ENCODE measurements at places on chromosomes 16 and 17.

DNA sequence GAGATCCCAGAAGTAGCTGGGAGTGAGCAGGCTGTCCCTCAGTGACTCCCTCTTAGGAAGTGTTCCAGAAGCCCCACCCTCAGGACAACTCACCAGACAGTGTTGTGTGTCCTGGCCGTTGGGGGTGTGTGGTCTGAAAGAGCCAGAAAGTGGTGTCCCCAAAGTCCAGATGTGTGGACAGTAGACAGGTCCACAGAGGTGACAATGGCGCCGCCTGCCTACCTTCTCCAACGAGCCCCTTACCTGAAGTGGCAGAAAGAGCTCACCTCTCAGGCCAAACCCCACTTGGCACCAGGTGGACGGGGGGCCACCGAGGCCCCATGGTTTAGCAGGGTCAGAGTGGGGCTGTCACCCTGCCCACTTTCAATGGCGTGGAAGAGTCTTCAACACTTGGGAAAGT lies 19.9 kb downstream of the C17orf100 start:
- no peak for DNase-seq

GRCh38 chr16:87395181-87395842 lies 3.2 kb downstream of the MAP1LC3B start:
- DNase-seq = no peak

GRCh38 chr17:48825446-48826381 lies 5.1 kb upstream of the CALCOCO2 start:
- DNase-seq = peak; percentile 40

- no peak for DNase-seq
Measured at GRCh38 chr17:67388986-67389385, 11.9 kb downstream of the PITPNC1 start.

DNA sequence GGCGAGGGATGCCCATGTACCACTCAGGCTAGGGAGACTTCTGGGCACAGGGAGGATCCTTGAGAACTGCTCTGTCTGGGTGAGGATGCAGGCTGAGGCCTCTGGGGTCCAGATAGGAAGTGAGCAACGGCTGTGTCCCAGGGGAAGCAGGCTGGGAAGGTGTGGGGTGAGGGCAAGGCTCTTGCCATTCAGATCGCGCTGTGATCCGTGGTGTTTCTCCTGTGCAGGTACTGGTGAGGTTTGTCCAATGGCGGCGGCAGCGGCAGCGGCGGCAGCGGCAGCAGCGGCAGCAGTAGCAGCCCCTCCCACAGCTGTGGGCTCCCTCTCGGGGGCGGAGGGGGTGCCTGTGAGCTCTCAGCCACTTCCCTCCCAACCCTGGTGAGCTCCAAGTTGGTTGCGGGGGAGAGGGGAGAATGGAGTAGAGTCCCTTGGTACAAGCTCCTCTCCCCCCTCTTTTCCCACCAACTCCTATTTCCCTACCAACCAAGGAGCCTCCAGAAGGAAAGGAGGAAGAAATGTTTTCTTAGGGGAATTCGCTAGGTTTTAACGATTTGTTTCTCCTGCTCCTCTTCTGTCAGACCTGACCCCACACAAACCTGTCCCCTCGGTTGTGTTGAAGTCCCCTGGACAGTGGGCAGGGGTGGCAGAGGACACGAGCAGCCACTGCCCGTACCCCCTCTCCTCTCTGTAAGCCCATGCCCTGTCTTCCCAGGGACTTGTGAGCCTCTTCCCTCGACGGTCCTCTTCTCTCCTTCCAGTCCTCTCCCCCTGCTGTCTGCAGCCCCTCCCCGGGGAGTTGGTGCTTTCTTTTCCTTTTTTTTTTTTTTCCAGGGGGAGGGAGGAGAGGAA lies 1.9 kb upstream of the PRRT2 start:
- no peak for DNase-seq

DNA sequence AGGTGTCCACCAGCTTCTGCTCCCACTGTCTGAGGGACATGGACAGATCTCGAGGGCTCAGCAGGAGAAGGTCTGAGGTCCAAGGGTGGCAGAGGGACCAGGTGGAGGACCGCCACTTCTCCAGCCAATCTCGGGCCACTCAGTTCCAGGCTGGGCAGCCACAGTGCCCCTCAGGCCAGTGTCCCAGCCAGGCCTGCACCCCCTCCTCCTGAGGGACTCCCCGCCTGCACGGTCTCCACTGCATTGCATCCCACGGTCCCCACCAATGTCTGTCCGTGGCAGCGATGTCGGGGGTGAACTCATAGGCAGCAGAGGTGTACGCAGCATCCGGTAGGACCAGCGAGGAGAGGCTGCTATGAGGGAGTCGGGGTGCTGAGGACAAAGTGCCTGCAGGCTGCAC lies 64.2 kb upstream of the DOC2B start:
- DNase-seq = no peak

DNA sequence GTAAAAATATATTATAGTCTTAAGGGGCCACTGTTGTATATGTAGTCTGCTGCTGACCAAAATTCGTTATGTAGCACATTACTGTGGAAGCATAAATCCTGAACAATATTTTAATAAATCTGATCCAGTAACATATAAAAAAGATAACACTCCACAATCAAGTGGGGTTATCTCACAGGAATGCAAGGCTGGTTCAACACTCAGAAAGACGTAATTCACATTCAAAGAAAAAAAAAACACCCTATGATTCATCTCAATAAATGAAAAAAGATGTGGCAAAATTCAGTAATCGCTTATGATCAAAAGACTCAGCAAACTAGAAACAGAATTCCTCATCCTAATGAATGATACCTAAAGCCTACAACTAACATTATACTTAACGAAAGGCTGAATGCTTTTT lies 47.8 kb downstream of the CREBBP start:
- no peak for DNase-seq

DNA sequence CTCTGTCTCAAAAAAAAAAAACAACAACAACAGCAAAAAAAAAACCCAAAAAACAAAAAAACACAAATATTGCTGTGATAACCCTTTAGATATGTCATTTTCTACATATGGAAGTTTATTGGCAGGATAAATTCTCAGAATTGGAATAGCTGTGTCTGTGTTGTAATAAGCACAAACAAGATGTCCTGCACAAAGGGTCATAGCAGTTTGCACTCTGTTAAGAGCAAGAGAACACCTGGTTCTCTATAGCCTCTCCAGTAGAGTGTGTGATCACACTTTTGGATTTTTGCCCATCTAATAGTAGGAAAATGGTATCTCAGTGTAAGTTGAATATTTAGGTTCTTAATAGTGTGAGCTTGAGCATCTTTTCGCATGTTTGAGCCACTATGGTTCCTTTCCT lies 60.4 kb downstream of the USP43 start:
- no peak for DNase-seq

- DNase-seq = no peak
Measured at GRCh38 chr17:36752096-36752888, 150.9 kb downstream of the MRM1 start.

DNA sequence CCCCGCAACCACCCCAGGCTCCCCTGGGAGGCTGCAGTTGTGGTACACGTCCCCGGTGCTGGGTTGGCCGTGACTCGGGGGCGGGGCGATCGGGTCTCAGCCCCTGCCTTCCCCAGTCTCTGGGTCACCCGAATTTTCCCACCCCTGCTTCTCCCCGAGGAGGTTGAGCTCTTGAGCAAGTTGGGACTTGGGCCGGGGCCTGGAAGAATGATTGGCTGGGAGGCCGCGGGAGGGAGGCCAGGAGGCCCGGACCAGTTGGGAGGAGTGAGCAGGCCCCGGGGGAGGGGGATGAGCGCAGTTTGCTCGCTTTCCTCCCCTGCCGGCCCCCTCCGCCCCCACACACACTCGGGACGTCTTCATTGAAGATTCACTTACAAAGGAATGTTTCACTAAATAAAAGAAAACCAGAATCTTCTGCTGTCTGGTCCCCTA lies 4.5 kb upstream of the HEXIM1 start:
- peak; percentile 39 for DNase-seq

- no peak for DNase-seq
Measured at GRCh38 chr16:55559933-55560516, 6.5 kb upstream of the CAPNS2 start.

- no peak for DNase-seq
Measured at GRCh38 chr17:7010523-7010922, 1.9 kb upstream of the RNASEK start.

DNA sequence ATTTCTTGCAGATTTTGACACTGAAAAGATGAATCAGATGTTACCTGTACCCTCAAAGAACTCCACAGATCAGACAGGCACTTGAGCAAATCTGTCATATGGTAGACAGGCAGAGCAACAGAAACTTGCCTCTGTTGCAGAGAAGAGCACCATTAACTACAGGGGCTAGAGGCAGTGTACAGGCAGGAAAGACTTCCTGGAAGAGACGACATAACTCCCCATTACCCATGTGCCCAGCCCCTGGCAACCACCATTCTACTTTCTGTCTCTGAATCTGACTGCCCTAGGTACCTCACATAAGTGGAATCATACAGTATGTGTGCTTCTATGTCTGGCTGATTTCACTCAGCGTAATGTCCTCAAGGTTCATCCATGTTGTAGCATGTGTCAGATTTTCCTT lies 15.5 kb downstream of the GFOD2 start:
- DNase-seq = no peak

DNA sequence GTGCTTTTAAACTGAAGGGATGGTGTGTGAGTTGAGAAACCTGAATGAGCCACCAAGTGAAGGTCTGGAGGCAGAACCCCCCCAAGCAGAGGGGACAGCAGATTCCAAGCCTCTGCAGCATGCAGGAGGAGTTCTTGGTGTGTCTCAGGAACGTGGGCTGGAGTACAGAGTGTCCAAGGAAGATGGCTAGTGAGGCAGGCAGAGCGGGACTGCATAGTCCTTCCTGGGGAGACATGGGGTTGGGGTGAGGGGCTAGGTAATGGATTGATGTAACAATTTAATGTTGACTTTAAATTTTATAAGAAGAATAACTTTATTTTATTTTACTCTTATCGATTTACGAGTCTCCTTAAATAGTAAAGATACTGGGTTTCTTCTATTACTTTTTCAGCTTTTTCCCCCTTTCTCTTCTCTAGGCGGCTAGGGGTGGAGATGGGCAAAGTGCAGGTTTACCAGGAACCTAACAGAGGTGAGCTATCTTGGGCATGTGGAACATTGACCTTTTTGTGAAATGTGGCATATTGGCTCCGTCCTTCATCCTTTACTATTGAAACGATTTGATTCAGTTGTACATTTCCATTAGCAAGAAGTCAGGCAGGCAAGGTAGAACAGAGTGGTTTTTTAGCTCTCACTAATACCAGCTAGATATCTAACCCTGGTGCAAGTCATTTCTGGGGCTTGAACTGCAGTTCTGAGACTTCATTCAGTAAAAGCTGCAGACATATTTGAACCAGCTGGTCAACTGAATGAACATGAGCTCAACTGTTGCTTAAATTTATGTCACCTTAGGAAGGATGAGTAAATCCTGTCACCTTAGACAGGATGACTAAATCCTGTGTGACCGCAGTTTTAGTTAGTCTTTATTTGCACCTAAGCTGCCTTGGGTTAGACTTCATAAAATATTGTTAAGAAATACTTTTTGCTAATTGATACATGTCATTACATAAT lies 9.2 kb downstream of the PRPSAP2 start:
- no peak for DNase-seq

GRCh38 chr17:55067697-55068439 lies 99.3 kb downstream of the STXBP4 start:
- no peak for DNase-seq

GRCh38 chr17:29245401-29245800 lies 1.3 kb upstream of the CRYBA1 start:
- no peak for DNase-seq

DNA sequence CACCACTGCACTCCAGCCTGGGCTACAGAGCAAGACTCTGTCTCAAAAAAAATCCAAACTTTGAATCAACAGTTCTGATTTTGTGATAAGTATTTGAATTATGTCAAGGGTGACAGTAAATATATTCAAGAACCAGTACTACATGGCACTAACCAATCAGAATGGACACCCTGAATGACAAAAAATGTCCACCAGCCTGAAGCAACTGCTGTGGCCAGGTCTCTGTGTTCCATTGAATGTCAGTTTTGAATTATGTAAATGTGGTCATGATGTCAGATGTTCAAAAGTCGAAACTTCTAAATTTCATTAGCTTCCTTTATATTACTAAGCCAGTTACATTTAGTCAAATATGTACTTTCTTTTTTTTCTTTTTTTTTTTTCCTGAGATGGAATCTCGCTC lies 15.4 kb upstream of the ATXN1L start:
- no peak for DNase-seq

DNA sequence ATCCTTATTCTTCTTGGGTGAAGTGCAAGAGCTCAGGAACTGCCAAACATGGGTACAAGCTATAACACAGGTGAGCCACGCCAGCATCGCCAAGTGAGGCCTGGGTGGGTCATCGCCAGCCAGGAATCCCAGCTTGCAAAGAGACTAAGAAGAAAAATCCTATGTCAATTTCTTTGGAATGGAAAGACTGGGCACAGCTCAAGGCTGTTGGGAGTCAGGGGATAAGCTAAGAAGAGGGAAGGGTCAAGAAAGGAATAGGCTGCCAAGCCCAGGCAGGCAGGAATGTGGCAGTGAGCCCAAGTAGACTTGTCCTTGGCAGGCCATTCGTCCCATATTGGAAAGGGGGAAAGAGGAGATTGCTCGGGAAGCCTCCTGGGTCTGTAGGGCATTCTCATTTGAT lies 191.4 kb upstream of the CDH5 start:
- DNase-seq = no peak

DNA sequence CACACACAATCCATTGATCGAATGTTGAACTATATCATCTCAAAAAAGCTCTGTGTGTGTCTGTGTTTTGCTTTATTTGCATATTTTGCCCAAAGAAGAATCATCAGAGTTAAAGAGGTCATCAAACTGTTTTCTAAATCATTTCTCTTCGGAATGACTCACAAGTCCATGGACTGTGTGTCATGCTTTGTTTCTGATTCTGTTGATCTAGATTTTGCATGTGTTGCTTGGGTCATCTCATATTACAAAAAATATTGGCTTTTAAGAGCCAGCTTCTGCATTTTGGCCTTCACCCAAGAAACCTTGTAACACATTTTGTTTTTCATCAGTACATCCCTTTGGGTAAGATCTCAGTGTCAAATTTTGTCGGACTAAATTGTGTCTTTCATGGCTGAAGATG lies 471.2 kb upstream of the HSBP1 start:
- DNase-seq = no peak

DNA sequence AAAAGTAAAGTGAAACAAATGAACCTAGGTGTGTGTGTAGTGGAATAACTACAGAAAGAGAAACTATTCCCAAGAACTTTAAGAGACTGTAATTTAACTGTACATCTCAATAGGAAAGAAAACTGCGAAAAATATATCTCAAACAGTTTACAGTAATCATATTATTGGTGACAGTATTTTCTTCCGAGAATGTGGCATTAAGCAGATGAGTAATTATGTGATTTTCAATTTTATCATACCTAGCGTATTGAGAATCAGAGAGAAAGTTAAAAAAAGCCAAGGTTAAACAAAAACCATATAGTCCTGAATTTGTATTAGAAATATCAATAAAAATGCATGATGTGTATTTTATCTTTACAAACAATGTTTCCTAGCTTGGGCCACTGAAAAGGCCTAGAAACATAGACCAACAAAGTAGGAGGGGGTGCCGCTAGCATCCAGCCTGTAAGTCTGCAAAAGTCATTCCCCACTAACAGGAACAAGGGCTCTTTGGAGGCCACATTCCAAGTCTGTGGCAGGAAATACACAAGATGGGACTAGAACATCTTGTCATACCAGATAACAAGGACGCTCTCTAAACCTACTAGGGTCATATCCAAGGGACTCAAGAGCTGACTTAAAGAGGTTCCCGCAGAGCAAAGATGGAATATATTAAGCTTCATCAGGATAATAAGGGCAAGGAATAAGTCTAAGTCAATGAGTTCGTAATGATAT lies 20.5 kb downstream of the RNF157 start:
- no peak for DNase-seq
